Esophagus mucosa (tissue), 1 donor: ENCODE measurements at places on chromosomes 11 and 22.

GRCh38 chr11:68424101-68424632 lies 36.4 kb upstream of the PPP6R3 start:
- no peak for ATAC-seq

DNA sequence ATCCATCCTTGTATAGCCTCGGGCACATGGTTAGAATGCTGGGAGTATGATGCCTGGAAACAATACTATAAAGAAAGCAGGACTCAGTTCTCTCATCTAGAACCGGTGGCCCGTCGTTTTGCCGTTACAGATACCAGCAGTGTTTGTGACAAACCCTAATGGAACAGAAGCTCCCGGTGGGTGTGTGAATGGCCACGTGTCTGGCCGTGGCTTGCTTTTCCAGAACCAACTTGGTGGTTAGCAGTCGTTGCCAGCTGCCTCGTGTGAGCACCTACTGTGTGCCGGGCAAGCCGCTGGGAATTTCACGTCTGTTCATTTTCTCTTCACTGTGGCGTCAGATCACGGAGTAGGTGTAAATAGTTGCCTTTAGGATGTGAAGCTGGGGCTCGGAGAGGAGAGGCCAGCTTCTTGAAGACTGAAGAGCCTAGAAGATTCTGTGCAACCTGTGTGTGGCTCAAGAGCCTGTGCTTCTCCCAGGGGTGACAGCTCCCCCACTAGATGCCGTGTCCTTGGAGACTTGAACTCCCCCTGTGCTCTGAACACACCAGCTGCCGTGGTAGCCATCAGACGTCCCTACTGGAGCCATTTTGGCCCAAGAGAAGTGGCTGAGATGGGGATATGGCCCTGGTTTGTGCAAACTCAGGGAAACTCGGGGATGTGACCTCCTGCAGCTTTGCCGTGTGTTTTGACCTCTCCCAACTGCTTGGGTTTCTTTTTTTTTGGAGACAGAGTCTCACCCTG lies 57.5 kb upstream of the PPARA start:
- no peak for ATAC-seq

DNA sequence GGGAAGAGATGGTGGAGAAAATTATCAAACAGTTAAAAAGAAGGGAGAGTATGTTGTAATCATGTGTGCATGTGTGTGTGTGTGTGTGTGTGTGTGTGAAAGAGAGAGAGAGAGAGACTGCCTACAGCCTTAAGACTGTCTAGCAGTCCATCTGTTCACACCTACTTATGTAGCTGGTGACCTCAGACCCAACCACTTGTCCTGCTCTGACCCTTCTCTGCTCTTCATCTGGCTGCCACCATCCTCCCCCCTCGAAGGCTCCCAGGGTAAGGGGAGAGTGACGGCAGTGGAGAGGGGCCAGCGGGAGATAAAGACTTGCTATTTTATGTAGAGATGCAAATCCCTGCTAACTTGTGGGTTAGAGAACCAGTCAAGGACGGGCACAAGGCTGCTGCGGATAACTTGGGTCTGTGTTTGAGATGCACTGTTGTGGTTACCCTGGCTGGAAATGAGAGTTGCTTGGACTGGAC lies 24.9 kb upstream of the GRAMD1B start:
- no peak for ATAC-seq

- ATAC-seq = no peak
Observed at GRCh38 chr11:70315716-70316115, 45.2 kb downstream of the PPFIA1 start.

DNA sequence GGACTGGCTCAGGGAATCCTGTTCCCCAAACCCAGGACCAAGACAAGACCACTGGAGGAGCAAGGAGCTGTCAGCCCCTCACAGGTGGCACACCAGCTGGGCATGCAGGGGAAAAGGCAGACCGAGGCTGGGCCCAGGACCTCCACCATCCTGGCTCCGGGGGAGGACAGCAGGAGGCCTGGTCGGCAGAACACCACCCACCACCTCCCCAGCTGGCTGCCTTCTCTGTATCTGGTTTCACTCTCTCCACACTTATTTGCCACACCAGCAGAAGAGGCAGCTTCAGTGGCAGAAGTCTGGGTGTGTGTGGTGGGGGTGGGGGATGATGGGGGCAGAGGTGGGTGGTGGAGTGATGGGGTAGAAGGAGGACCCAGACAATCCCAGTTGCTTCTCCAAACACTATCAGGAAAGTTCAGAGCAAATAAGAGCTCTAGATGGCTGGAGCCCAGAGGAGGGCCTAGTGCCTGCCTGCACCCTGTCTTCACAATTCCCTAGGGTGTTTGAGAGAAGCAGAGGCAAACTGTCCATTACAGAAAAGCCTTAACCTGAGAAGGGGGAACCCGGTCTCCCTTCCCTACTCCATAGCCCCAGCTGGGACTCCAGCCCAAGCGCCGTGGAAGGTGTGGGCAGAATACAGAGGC lies 51.9 kb upstream of the CDON start:
- no peak for ATAC-seq

DNA sequence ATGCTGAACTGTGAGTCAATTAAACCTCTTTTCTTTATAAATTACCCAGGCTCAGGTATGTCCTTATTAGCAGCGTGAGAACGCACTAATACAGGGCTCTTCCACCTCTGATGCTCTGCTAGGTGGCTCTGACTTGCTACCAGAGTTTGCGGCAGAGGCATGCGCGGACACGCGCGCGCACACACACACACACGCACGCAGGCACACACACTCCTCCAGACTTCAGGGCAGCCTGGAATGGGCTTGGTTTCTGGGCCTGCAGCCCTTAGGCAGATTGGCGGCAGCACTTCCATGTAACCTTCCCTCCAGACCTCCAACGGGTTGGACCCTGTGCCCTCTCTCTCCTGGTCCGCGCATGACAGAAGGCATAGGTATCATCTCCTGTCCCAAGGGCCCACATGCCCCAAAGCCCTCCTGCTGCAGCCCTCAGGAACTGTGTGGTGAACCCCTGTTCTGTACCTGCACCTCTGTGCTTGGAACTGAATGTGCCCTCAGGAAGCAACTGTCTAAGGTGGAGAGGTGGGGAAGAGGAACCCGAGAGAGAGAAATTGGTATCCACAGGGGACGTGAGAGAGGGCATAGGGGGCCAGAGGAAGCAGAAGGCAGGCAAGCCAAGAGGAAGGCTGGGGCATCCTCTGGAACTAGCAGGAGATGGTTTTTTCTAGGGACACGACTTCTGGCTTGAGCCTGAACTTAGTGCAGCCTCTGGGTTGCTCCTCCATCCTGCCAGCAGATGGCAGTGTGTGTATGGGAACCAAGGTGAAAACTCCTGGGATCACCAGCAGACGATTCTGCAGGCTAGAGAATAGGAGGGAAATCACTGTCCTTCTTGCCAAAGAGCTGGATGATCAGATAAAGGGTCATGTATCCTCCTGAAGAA lies 23.4 kb upstream of the RIC3 start:
- ATAC-seq = peak; percentile 88

- no peak for ATAC-seq
Observed at GRCh38 chr11:86374069-86374468, 618 bp upstream of the CCDC81 start.

- ATAC-seq = no peak
Observed at GRCh38 chr11:61089806-61090491, 12.3 kb upstream of the CD5 start.

DNA sequence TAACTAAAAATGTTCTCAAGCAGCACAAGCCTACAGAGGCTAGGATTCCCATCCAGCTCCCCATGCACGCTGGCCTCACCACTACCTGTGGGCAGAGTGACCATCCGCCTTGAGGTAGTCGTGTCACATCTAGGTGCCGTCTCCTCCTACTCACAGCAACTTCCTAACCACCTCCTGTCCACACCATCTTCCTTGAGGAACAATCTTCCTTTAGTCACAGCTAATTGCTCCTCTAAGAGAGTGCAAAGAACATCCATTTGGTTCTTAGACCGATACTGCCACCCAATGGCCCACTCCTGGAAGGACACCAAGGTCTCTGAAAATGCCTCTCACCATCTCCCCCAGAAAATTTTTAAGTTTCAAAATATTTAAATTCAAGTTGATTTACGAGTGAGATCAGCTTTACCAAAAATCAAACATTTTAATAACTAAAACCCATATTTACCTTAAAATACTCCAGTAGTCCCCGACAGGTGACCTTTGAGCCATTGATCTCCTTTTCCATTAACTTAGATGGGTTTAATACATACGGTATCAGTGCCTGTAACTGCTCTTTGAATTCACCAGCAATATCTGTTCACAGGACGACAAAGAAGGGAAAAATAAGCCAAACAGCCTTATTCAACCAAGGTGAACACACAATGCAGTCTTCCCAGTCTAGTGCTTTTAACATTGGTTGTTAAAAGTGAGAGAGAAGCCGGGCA lies 21.7 kb upstream of the PLAAT3 start:
- ATAC-seq = peak; percentile 72

DNA sequence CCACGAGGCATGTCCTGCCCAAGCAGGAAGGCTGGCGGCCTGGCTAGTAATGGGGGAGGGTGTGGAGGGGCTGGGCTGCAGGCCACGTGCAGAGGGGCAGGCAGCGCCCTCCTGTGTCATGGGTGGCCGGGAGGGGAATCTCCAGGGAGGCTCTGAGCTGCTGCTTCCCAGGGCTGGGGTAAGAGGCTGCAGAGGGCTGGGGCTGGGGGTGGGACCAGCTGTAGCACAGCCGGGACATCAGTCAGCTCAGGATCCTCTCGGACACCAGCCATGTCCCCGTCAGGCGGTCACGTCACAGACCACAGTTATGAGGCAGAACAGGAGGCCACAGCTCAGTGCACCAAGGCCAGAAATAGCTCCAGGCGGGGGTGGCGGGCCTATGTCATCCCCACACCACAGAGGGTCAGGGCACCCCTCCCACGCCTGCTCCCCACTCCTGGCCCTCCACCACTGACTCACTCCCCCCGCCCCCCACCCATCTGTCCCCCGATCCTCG lies 21.1 kb downstream of the RTN4R start:
- ATAC-seq = no peak

- ATAC-seq = no peak
Observed at GRCh38 chr11:113199866-113200265, 114.5 kb upstream of the TTC12 start.

GRCh38 chr11:108854346-108854745 lies 189.5 kb downstream of the DDX10 start:
- ATAC-seq = peak; percentile 37

GRCh38 chr11:122754028-122754427 lies 84.3 kb upstream of the CRTAM start:
- ATAC-seq = no peak

DNA sequence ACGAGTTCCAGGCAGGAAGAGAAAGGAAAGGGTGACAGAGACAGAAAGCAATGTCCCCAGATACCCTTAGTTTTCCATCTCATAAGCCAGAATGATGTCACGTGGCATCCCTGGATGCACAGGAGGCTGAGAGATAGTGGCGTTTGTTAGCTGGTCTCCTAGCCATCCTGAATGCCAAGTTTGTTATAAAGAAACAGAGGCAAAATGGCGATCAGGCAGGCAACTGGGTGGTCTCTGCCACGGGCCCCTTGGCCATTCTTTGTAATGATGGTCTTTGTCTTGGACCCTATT lies 5.3 kb downstream of the SMIM38 start:
- no peak for ATAC-seq

DNA sequence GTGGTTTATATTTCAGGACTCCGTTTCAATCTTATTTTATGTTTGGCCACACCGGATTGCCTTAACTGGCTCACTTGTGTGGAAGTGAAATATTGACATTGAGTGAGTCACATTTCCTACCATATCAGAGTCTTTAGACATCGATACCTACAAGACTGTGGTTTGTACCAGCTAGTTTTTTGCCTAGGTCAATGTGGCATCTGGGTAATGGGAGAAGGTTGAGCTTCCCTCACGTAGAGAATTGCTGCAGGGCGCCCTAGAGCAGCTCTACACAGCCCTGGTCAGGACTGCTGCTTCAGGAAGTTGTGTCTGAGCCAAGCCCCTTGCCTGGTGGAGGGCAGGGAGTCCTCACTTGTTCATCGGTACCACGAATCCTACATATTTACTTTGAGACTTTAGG lies 1.6 kb downstream of the GRAMD1B start:
- no peak for ATAC-seq

- ATAC-seq = peak; percentile 61
Observed at GRCh38 chr11:47524291-47524874, 28.5 kb downstream of the CELF1 start.

- no peak for ATAC-seq
Observed at GRCh38 chr22:27050771-27051170, 393.4 kb downstream of the MIAT start.

- ATAC-seq = no peak
Observed at GRCh38 chr11:35479731-35480130, 45.7 kb downstream of the PAMR1 start.

DNA sequence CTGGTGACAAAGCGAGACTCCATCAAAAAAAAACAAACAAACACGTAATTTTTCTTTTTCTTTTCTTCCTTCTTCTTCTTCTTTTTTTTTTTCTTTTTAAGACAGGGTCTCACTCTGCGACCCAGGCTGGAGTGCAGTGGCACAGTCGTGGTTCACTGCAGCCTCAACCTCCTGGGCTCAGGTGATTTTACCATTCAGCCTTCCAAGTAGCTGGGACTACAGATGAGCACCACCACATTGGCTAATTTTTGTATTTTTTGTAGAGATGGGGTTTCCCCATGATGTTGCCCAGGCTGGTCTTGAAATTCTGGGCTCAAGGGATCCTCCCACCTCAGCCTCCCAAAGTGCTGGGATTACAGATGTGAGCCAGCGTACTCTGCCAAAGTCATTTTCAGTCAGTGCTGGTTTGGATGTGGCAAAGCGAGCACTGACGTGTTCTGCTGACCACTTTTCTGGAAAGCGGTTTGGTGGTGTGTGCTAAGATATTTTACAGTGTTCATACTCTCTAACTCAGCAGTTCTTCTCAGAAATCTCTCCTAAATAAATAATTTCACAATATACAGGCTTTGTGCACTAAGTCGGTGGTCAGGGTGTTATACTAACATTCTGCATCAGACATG lies 10.7 kb downstream of the FAM118A start:
- no peak for ATAC-seq

DNA sequence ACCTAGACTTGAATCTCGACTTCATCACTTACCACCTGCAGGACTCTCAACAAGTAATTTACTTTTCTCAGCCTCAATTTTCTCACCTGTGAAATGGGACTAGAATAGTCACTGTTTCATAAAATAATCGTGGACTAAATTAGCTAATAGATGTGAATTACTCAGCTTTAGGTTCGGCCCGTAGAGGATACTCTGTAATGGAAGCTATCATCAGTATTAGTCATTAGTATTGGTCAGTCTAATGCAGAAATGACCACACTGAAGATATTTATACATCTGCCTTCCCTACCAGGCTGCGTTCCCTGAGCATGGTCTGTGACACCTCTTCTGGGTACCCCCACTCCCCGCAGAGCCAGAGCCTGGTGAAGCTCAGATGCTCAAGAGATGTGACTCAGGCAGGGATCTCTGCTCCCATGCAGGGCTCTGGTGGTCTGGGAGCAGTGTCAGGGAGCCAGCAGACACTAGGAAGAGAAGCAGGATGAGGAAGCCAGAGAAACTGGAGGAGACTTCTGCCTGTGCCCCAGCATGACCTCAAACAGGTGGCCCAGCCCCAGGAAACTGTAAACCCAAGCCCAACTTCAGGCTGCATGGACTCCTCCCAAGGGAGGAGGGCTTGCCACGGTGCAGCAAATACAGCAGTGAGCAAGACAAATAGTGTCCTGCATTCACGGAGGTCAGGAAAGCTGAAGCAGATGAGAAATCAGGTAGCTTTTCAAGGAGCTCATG lies 88.0 kb upstream of the E2F8 start:
- no peak for ATAC-seq
